ENCODE measurements at places on chromosomes 5 and 9.

- no peak for DNase-seq
Measured at GRCh38 chr5:151405334-151406160, 41.9 kb upstream of the SLC36A1 start.

GRCh38 chr5:110256298-110256697, 470.2 kb downstream of the TMEM232 start:
- DNase-seq: peak; percentile 19

GRCh38 chr5:175922192-175922885, 45.8 kb downstream of the THOC3 start:
- no peak for DNase-seq

- no peak for DNase-seq
Measured at GRCh38 chr9:80492221-80492620, 920.5 kb downstream of the TLE4 start.

Data from NCI-H69 (cell line).